ENCODE measurements at places on chromosomes 7 and 10. TPM values are rescaled to one million over a fixed set of nuclear protein-coding genes. Genes with fewer than 3 reads are reported as not detected.

The ARHGEF5 gene
- polyA plus RNA-seq: 21.6 TPM

The ELN gene
- polyA plus RNA-seq: 48.4 TPM

DNA sequence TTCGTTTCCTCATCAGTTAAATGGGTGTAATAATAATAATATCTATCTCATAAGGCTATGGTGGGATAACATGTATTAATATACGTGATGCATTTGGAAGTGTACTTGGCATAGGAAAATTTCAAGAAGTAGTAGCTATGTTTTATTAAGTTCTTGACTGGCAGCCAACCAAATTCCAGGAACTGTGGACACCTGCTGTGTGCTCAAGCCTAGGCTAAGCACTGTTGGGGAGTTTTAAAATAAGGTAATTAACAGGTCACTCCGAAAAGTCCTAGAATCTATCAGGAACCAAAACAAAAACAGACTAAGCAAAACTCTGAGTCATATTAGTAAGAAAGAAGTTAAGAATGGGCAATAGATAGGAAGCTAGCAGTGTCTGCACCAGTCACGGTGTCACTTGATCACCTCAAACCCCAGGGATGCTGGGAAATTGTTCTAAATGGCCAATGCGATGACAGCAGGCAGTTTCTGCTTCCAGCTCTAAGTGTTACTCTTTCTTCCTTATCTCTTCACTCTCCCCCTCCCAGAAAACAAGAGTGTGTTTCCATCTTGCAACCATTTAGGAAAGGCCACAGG is 92.0 kb upstream of the GDF10 start:
- no peak for DNase-seq

GRCh38 chr10:27399871-27400270 is 104.2 kb upstream of the RAB18 start:
- DNase-seq: no peak

DNA sequence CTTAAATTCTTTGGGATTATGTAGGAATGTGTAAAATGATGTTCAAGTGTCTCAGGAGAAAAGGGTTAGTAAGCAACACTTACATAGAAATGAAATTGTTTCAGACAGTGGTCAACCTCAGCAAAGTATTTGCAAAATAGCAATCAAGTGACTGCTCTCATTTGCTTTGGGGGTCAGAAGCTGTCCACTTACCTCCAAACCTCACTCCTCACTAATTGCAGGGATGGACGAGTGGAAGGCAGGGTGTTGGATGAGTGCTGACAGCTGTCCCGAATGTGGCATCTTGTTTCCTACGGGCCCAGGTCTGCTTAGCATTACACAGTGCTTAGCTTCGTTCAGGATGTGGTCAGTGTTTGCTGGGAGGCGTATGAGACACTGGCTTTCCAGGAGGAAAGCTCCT is 437.0 kb downstream of the SUGCT start:
- DNase-seq: no peak

- DNase-seq: no peak
Measured at GRCh38 chr10:71755179-71755879, 18.0 kb downstream of the VSIR start.

DNA sequence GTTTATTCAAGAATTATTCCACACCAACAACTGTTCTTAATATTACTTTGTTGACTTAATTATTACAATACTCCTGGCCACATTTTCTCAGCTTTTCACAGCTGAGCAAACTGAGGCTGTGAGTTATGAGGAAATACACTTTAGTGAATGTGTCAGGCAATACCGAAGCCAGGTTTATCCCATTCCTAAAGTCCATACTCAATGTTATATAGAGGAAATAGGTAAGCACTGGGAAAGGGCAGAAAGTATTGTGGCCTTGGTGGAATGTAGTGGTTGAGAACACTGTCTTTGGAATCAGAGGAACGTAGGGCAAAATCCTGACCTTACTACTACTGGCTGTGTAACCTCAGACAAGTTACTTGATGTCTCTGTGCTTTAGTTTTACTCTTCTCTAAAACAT is 110.8 kb downstream of the CD36 start:
- no peak for DNase-seq

DNA sequence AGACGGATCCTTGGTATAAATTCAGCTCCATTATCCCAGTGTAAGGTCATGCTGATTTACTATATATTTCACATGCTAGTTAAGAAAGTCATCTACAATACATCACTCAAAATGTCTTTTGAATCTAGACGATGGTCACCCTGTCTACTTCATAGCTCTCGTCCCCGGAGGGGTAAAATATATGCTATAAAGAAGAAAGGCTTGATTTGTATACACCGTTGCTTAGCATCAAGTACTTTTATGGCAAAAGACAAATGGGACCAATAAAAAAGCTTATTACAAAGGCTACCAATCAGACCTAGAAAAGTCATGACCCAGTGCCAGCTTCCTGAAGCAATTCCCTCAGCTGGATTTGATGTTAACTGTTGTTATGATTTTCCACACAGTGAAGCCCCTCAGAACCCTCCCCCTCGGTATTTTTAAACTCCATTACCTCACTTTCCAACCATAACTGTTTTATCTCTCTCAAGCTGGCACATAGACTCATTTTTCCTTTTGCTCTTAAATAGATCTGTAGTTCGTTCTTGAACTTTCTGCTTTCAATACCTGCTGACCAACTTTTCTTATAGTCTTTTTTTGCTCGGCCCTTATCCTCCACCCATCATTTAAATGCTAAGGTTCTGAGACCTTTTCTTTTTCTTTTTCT is 104.9 kb downstream of the DOCK4 start:
- no peak for DNase-seq

DNA sequence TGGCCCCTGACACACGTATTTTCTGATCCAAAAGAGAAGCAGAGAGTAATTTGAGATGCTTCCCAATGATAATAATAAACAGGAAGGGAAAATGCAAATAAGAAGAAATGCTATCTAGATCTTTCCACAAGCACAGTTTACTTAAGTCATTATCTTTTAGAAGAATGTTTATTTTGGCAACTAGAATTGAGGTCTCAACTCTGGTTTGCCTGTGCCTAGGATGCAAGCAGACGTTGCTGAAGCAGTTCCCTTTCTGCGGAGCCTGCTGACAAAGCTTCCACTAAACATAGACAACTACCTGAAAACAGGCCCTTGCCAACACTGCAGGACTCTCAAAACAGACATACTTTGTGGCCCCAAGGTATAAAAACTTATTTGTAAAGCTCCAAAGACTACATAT is 315.8 kb upstream of the POM121L12 start:
- DNase-seq: no peak

- no peak for DNase-seq
Measured at GRCh38 chr7:50185208-50185607, 92.2 kb upstream of the ZPBP start.

DNA sequence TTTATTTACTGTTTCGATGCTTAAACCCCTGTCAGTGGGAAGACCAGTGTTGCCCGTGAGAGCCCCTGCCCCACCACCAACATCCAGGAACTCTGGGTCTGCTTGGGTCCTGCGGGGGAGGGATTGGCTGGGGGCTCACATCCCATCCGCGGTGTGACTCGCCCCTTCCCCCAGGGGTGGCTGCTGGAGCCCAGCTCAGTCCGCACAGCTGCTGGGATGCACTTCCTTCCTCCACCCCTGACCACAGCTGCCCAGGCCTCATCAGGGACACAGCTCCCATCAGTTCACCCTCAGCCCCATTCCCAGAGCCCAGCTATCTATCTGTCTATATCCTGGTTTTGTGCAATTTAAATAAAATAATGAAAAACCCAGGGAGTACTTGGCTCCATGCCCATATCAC is 54.5 kb downstream of the JAKMIP3 start:
- no peak for DNase-seq

DNA sequence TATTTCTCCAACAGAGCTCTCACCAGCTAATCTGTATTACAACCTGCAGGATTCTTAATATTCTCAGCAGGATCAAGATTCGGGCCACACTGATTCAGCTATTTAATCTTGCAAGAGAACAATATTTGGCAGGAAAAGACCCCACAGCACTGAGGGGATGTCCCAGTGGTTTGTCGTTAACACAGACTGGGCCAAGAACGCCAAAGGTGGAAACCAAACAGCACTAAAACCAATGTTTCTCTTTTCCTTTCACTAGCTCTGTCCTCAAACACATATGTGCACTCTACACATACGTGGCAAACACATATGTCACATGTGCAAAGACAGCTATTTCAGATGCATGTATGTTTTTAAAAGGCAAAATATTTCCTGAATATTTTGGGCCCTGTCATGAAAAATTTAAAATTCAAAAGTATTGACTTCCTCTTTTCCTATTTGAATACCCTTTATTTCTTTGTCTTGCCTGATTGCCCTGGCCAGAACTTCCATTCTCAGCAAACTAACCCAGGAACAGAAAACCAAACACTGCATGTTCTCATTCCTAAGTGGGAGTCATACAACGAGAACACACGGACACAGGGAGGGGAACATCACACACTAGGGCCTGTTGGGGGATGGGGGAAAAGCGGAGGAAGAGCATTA is 51.7 kb upstream of the NEBL start:
- no peak for DNase-seq

The NMT2 gene
- polyA plus RNA-seq: 33.7 TPM

DNA sequence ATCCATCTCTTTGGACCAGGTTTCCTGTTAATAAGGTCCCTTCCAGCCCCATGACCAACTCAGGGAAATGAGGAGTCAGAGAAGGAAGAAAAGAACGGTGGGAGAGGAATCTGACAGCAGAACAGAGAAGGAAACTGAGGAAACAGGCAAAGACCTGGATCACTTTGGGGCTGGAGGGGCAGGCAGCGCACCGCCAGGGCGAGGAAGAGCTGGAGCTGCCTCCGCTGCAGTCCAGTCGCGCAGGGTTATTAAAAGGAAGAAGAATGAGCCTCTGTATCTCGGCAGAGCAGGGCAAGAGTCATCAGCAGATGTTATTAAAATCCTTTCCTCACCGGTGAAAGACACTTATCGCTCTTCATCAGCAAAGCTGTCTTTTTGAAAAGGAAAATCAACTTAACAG is 37.7 kb upstream of the R3HCC1L start:
- DNase-seq: no peak

DNA sequence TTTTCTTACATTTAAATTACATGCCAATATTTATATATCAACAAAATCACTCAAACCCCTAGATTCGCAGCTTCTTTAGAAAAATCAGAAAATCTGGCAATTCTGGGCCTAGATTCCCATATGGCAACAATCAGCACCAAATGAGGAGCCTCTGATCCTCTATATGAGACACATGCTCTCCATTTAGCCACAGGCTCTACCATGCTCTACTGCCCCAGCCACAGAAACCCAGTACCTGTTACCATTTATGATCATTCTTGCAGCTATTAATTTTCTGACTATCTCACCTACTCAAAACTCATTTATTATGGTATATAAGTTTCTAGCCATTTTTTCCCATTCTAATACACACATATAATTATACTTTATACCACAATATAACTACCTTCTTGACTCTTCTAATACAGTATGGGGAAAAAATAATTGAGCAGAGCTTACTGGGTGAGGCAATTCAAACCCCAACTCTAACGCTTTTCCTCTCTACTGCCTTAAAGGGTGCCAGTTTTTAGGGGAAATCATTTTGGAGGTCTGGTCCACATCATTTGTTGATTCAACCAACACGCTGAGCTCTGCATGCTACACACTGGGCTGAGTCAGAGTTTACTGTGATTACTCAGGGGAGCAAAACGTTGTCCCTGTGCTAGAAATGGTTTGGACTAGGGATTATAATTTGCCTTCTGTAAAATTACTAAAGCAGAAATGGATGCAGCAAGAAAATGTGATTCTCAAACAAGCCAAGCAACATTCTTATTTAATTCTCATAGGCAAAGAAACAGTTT is 11.6 kb downstream of the PDLIM1 start:
- DNase-seq: no peak

DNA sequence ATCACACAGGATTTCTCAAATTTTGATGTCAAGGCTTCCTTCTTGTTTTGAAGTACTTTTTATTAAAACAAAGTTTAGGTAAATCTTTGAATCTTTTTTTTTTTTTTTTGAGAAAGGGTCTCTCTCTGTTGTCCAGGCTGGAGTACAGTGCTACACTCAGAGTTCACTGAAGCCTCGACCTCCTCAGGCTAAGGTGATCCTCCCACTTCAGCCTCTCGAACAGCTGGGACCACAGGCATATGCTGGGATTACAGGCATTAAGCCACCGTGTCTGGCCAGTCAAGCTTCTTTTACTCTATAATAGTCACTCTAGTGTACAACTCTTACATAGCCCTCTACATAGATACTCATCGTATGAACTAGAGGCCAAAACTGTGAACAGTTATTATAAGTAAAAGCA is 3.4 kb downstream of the RUFY2 start:
- no peak for DNase-seq

The NPY4R2 gene
- not detected for polyA plus RNA-seq

DNA sequence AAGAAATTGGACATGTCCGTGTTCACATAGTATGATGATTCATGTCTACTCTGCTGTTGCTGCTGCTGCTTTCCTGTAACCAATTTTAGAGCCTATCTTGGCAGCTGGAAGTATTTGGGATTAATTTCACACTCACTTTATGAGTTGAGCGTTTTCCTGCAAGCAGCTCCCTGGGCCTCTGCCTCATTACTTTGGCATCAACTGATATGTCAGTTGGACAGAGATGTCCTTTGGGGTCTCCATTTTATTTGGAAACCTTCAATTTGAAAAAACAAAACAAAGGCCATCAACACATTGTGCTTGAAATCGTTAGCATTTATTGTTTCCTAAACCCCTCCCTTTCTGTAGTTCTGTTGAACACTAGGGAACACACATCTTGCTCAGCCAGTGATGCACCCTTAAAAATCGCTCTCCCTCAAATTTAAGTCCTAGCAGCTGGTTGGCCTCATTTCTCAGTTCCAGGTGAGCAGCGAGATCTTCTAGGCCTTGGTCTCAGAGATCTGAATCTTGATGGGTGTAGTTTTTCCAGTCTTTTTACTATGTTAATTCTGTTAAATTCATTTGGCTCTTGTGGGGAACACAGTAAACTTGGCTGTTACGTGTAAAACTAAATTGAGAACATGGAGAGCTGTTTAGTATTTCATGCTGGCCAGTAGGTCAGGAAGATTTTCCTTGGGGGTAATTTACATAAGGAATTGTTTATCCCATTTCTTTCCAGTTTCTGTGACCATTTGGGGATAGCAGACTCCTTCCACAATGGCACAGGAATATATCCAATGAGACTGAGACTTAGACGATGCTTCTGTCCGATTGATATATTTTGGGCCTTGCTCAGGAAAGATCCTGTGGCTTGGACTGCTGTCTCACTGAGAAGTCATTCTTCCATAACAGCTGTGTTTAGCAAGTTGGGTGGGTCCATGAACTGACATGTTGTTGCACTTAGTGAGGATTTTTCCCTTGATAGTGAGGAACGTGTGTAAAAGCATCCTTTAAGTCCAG is 371.6 kb downstream of the BBS9 start:
- DNase-seq: no peak

DNA sequence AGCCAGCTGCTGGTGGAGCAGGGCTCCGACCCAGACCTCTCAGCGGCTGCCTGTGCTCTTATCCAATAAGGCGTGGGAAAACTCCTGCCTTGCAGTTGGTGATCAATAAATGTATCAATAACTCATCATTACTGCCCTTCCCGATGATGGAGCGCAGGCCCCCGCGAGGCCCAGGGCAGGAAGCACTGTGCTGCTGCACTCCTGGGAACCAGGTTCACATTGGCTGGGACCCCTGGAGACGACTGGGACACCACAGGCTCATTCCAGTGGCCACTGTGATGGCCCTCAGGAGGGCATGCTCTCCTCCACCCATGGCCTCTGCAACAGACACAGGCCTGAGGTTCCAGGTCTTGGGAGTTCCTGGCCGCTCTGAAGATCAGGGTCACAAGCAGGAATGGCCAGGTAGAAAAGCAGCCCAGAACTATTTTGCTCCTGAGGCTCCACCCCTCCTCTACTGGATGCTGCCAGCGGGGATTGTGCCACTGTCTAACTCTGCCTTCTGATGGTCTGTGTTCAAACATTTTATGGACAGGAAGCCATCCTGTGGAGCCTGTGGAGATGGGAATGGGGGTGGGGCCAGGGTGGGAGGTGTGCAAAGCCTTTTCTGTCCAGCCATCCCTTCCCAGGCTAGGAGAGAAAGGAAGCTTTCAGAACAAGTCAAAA is 287.4 kb upstream of the ZMIZ1 start:
- DNase-seq: no peak

All from right renal cortex interstitium (tissue), 3 donors.